ENCODE measurements at places on chromosomes 16 and 17.

GRCh38 chr17:35241520-35241919 lies 1.4 kb upstream of the SLFN5 start:
- no peak for DNase-seq

DNA sequence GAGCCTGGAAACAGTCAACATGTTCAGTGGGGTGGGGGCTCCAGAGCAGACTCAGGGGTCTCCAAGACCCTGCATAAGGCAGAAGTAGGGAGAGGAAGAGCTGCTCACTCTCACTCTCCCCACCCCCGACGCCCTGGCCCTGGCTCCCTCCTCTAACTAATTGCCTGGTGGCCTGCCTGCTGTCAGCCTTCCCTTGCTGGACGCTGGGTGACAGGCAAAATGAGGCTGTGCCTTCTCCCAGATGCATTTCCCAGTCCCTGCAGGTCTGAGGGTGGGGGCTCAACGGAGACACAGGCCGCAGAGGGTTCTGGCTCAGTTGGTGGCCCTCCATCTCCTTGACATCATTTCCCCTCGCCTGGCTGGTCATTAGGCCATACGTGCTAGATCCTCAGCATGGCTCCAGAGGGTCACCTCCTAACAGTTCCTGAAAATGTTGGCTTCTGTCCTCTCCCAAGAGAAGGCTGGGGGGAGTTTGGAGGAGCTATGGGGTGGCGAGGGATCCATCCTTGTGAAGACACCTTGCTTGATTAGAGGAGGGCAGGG lies 1.4 kb downstream of the FMNL1 start:
- DNase-seq: no peak

- DNase-seq: no peak
These were observed 22.7 kb downstream of the CYTH1 start for GRCh38 chr17:78759203-78759968.

DNA sequence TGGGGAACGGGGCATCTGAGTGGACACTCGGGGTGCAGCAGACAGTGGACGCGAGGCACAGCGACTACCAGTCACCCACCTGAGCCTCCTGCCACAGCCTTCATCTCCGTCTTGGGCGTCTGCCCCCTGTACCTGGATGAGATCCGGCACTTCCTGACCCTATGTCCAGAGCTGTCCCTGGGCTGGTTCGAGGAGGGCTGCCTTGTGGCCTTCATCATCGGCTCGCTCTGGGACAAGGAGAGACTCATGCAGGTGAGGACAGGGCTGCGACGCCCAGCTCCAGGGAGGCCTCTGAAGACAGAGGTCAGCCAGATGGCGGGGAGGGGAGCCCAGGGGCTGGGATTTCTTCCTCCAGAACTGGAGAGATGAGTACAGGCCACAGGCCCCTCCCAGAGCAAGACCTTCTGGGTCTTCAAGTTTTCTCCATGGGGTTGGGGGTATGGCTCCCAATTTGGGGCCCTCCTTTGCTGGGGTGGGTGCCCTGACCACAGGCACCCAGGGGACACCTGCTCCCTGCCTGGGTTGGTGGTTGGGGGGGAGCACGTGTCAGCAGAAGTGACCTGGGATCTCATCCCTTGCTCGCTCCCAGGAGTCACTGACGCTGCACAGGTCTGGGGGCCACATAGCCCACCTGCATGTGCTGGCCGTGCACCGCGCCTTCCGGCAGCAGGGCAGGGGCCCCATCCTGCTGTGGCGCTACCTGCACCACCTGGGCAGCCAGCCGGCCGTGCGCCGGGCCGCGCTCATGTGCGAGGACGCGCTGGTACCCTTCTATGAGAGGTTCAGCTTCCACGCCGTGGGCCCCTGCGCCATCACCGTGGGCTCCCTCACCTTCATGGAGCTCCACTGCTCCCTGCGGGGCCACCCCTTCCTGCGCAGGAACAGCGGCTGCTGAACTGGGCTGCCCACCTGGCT lies 1.9 kb downstream of the AANAT start:
- DNase-seq: no peak

GRCh38 chr17:43756201-43756600 lies 2.4 kb downstream of the SOST start:
- no peak for DNase-seq

GRCh38 chr17:56834380-56835263 lies 671 bp downstream of the DGKE start:
- DNase-seq: peak; percentile 36

- no peak for DNase-seq
These were observed 350.8 kb downstream of the WWOX start for GRCh38 chr16:78450255-78450654.

DNA sequence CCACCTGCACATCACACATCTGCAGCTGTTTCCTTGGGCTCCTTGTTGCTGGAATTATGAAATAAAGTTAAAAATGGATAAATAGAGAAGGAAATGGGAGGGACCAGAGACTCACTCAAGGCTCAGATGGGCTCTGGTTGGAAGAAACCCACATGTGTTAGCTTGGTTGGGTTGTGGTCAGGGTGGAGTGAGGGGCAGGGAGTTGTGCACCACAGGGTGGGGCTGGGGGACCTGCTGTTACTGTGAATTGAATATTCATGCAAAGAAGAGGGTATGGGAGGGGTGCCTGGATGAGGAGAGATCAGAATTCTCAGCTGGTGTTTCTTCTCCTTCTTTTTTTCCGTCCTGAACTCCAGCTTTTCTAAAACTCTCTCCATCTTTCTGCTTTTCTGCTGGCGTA lies 320.7 kb downstream of the MAP2K4 start:
- DNase-seq: no peak

GRCh38 chr16:86356804-86357203 lies 153.5 kb upstream of the FOXF1 start:
- no peak for DNase-seq

- peak; percentile 81 for DNase-seq
These were observed 27.7 kb upstream of the DHRS7B start for GRCh38 chr17:21098934-21099689.

GRCh38 chr17:42514867-42515266 lies 21.2 kb upstream of the NAGLU start:
- no peak for DNase-seq

GRCh38 chr17:81735264-81736102 lies 23.4 kb downstream of the SLC25A10 start:
- no peak for DNase-seq

- DNase-seq: peak; percentile 56
These were observed 4.3 kb upstream of the APRT start for GRCh38 chr16:88815901-88816589.

- peak; percentile 63 for DNase-seq
These were observed at the start of gene FMNL1 for GRCh38 chr17:45221081-45222013. Gene FMNL1 (plus strand): TSS chr17:45221885. CDS start chr17:45222125, 240 bp downstream.

DNA sequence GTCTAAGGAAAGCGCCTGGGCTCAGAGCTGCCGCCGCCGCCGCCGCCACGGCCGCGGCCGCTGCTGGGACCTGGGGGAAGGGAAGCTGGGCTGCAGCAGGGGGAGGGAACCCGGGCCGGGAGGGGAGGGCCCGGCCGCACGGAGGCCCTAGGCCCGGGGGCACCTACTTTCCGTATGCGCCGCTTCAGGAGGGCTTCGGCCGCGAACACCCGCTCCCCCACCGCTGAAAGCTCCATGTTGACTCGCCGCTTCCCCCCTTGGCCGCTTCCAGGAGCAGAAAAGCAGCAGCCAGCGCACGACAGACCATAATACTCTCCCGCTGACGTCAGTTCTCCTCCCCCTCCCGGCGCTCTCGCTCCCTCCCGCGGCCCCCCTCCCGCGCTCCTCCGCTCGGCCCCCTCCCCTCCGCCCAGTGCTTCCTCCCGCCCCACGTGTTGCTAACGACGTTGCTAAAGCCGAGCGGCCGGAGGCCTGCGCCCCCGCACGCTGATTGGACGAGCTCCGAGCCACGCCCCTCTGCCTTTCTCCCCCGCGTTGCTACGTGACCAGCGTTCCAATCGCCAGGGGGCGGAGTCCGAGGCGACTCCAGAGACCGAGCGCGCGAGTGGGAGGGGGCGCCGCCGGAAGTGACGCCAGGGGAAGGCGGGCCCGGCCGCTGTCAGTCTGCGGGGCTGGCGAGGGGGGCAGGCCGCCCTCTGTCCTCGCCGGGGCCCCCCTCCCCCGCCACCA lies at the start of gene CBX8:
Gene CBX8, minus strand, starts transcription at position 315 of the 729 bp plus-strand sequence. Its CDS starts 79 bp downstream, at position 236.
- peak; percentile 99 for DNase-seq

All from GM12892 (cell line).